Pancreas (tissue), 10 donors: ENCODE measurements at places on chromosomes 1 and 21. TPM values are rescaled to one million over a fixed set of nuclear protein-coding genes. Genes with fewer than 3 reads are reported as not detected.
A peak's percentile ranks its signal among the peaks of the same experiment; 100 is the strongest.

DNA sequence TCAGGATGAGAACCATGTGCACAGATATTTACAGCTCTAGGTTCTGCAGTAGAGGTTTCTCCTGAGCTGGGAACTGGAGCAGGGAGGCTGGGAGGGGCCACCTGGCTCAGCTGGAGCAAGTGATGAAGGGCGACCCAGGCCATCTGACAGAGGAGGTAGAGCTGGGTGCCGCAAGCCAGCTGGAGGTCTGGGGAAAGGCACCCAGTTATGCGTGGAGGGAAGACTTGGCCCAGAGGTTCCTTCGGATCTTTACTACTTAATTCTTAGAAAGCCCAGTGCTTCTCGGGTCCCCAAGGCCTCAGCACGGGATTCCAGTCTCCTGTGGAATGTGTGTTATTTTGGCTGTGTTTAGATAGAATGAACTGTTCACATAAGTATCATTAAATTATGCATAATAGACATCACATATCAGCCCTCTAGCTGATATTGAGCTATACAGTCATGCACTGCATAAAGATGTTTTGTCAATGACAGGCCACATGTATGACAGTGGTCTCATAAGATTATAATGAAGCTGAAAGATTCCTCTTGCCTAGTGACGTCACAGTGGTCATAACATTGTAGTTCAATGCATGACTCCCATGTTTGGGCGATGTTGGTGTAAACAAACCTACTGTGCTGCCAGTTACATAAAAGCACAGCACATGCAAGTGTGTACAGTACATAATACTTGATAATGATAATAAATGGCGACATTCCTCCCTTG, 245.1 kb downstream of the RHOU start:
- no peaks in the 10 kb centered on the region for H3K4me1 ChIP-seq
- H3K27me3 ChIP-seq: no peaks in the 10 kb centered on the region
- H3K36me3 ChIP-seq: no peaks in the 10 kb centered on the region
- no peak overlapping the region for H3K4me3 ChIP-seq
- H3K27ac ChIP-seq: no peak overlapping the region

Gene UFC1
- 78.4 TPM for polyA plus RNA-seq

Gene NT5C1A
- polyA plus RNA-seq: 0.07 TPM

DNA sequence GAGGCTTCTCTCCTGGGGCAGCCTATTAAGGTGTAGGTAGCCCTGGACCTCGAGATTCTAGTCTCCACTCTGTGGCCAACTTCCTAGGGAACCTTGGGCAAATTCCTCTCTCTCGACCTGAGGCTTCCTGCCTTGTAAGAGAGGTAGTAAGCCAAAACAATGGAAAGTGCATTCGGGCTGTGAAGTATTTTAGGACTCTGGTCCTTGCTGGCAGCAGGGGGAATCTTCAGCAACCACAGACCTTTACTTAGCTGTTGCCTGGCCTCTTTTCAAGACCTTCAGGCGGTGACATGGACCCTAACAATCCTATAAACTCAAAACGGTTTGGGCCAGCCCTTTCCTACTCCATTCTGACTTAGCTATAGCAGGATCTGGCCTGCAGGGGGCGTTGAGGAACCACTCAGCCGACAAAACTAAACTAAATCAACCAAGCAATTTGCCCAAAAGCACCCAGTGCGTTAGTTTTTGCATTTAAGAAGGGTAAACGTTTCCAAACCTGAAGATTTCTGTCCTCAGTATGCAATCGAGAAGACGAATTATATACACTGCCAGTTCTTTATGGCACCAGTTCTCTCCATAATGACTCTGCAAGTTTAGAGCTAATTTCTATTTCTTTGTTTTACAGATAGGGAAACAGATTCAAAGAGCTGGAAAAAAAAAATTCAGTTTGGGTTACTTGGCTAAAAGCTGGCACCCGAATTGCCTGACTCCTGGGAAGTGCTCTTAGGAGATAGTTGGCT, 10.9 kb upstream of the SESN2 start:
- H3K4me1 ChIP-seq: peaks cover 13% of the 10 kb centered on the region
- H3K4me3 ChIP-seq: no peak overlapping the region
- DNase-seq: peak; percentile 78
- H3K36me3 ChIP-seq: no peaks in the 10 kb centered on the region
- H3K27me3 ChIP-seq: no peaks in the 10 kb centered on the region

Gene AMY2B
- polyA plus RNA-seq: 597 TPM

Gene CDC42SE1
- polyA plus RNA-seq: 40.9 TPM

Gene ST6GALNAC3
- polyA plus RNA-seq: 0.87 TPM
